ENCODE measurements at places on chromosomes 3 and 15. TPM values are rescaled to one million over a fixed set of nuclear protein-coding genes. Genes with fewer than 3 reads are reported as not detected.

DNA sequence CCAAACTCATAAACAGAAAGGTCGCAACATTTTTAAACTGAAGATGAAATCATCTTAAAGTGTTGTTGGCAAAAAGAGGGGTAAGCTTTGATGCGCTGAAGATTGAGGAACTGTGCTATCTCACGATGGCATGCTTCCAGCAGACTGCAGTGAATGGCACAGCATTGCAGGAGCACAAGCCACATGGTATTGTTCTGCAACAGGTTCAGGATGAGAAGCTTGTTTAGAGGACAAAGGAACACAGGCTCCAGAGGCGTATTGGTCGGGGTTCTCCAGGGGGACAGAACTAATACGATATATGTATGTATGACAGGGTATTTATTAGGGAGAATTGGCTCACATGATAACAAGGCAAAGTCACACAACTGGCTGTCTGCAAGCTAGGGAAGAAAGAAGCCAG lies 13.8 kb upstream of the PLD1 start:
- DNase-seq = no peak

- DNase-seq = no peak
Measured at GRCh38 chr15:100717596-100717995, 115.2 kb downstream of the ASB7 start.

DNA sequence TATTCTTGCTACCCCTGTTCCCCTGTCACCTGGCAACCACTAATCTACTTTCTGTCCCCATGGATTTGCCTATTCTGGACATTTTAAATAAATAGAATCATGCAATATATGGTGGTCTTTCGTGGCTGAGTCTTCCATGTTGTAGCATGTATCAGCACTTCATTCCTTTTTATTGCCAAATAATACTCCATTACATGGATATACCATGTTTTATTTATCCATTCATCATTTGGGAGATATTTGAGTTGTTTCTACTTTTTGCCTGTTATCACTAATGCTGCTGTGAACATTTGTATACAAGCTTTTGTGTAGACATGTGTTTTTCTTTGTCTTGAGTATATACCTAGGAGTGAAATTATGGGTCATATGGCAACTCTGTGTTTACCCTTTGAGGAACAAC lies 50.6 kb downstream of the NR2C2 start:
- DNase-seq = no peak

GRCh38 chr3:9226326-9226725 lies 23.1 kb downstream of the SRGAP3 start:
- DNase-seq = no peak

DNA sequence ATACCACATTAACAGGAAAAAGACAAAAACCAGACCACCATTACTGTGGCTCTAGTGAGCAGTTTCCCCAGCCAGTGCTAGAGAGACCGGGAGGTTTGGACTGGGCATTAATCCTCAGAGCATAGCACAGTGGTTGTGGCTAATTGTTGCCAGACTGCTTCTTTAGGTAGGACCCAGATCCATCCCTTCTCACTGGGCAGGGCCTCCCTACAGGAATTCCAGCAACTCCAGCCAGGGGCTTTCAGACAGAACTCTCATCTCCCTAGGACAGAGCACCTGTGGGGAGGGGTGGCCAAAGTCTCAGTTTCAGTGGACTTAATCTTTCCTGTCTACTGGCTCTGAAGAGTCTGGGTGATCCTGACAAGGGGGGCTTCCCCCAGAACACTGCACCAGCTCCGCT lies 759.6 kb downstream of the SQOR start:
- DNase-seq = no peak

DNA sequence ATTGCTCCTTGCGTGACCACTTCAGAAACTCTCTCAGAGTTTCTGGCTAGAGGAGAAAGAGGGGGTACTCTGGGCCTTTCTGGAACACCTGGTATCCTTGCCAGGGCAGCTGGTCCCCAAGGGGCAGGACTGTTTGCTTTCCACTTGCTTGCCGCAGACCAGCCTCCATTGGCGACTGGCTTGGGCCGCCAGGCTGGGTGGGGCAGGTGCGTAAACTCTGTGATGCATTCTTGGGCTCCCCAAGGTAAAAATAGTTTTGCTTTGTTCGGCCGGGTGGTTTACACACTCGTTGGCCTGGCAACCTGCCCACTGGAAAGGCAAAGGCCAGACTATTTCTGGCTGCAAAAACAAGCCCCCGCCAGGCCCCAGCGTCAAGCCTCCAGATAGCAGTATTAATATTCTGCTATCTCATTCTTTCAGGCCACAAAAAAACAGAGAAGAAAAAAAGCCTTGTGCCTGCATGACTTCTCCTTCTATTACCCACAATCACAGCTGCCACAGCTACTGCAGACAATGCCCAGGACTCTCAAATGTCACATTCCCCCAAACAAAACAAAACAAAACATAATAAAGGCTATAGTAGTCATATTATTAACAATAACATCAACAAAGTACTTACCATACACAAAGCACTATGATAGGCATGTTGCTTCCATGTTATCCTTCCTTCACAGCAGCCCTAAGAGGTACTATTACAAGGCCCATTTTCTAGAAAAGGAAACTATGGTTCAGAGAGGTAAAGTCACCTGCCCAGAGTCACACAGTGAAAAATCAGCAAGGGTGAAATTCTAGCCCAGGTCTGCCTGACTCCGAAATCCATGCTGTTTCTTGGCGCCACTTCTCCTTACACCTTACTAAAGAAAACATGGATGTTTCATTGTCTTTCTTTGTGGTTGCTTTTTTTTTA lies 14.0 kb upstream of the SSUH2 start:
- peak; percentile 95 for DNase-seq

DNA sequence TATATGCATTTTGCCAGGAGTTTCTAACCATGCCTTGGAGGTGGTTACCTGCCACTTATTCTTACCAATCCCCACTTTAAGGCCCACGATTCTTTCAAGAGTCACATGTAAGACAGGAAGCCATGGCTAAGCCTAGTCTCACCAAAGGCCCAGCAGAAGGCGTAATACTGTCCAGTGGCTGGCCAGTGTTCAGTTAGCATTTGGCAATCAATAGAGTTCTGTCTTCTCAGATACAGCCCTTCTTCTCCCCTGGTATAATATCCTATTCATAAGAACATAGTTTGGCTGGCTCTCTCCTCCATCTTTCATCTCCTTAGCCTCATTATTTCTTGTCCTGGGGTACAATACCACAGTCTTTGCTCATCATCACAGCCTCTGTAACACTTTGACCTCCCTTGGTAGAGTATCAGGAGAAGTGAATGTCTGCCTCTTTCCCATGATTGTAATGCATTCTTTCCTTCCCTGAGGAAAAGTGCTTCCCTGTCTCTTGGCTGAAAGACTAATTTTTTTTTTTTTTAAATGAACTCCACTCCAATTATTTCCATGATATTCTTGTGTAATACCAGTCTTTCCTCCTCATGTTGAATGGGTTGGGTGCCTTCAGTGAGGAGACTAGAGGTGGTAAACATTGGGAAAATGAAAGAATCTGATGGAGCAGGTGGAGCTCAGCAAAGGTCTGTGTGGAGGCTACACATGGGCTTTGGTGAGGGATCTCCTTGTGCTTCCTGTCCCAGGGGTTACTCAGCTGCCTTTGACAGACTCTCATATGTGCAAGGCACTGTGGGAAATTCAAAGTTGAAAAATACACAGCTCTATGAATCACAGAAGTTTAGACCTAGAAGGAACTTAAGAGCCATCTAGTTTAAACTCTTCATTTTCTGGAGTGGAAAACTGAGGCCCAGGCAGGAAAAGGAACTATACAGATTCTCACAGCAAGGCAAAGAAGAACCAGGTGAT lies 218.2 kb downstream of the P3H2 start:
- peak; percentile 24 for DNase-seq

KLHL6 gene
- total RNA-seq = 1.4 TPM

TMC3 gene
- 0.19 TPM for total RNA-seq

CCDC9B gene
- 165 TPM for total RNA-seq

ATP2B2 gene
- total RNA-seq = not detected
